ENCODE measurements at places on chromosomes 3 and 15.

DNA sequence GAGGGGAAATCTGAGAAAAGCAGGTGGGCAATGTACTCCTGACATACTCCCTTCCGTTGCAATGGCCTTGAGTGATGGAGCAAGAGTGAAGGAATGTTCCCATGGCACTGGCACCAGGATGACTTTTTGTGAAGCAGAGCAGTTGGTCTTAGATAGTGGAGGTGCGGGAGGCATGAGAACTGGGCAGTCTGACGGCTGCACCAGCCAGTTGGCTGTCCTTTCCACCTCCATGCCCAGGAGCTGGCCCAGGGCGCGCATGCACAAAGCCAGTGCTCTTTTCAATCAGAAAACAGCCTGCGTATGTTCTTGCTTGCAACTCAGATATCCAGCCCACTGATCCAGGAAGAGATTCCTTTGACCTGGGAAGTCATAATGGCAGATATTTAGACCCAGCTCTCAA lies 136.8 kb downstream of the PGPEP1L start:
- DNase-seq = no peak

DNA sequence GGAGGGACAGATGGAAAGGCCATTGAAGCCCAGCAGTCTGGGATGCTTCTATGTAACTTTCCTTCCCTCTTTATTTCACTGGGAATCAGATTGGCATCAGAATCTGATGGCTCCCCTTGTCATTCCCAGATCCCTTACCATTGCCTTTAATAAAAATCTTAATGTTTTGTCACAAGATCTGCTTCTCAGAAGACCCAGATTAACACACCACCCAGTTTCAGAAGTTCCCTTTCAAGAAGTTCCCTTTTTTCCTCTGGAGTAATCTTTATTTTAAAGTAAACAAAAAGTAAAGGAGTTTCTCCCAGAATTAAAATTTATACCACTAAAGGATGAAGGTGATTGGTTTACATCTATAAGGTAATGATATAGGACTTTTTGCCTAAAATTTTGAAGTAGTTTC lies 76.4 kb downstream of the UBR1 start:
- no peak for DNase-seq

- DNase-seq = no peak
Observed at GRCh38 chr3:126499401-126499800, 18.2 kb downstream of the UROC1 start.

DNA sequence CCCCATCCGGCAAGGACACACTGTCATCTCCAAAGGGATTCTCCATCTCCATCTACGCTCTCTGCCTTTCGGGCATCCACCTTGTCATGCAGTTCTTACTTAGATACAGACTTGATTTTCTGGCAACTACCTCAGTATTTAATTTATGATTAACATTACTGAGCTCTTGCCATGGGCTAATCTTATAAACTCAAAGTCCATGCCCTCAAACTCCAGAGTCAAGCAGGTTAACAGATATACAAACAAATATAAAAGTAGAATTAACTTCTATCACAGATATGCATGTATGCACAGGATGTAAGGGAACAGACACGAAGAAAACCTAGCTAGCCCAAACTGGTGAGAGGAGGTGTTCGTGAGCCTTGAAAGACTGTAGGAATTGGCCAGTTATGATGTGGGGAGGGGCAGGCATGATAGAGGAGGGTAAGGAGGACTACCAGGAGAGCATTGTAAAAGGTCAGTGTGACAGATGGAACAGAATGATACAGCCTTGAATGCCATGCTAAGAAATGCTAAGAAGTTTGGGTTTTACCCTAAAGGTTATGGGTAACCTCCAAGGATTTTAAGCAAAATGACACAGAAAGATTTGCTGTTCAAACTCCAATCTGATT lies 334.3 kb downstream of the ULK4 start:
- DNase-seq = no peak

- DNase-seq = no peak
Observed at GRCh38 chr15:65423976-65424679, 1.4 kb upstream of the IGDCC4 start.

- no peak for DNase-seq
Observed at GRCh38 chr15:42149493-42150218, 6.8 kb downstream of the PLA2G4F start.
